NCI-H1092 (cell line): ENCODE measurements at places on chromosomes 2 and 18.

GRCh38 chr18:74368901-74369705 lies 53.5 kb downstream of the C18orf63 start:
- no peak for DNase-seq

DNA sequence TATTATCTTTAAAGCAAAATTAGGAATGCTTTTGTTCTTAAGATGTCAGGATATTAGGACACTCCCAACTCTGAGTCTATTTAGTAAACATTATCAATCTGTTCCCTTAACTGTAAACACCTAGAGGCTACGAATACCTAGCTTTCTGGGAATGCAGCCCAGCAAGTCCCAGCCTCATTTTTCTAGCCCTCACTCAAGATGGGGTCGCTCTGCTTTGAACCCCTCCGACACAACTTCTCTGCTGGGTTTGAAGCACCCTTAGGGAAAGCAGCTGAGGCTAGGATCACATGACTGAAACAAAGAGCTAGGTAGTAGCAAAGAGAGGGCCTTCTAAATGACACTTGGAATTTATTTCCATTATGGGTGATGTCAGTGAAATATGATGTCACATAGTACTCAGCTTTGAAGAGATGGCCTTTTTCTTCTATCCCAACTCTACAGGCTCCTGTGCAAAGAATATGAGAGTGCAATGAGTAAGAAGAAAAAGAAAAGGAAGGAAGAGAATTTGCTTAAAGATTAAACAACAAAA lies 114.7 kb downstream of the CSRNP3 start:
- DNase-seq, result no peak

- DNase-seq, result no peak
Observed at GRCh38 chr2:233449081-233449901, 95.0 kb downstream of the DGKD start.

GRCh38 chr18:45231617-45232016 lies 383.7 kb upstream of the SLC14A2 start:
- no peak for DNase-seq

DNA sequence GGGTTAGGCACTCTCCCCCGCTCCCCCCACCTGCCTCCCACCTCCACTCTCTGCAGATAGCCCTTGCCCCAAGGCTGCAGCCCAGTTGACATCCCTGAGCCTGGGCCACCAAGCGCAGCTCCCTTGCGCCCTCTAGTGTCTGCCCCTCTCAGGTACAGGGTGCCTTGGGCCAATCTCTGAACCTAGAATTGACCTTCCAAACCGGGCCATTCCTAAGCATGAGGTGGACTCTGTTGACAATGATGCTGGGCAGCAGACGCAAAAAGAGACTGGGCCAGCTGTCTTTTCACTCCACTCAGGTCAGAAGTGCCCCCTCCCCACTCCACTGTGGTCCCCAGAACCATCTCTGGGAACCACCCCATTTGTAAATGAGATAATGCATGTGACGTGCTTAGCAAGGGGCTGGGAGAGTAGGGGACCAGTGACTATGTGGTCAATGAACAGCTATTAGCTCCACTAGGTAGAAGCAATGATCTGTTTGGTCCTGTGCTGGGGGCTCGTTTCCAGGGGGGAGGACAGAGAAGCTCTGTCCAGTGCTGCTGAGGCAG lies 43.3 kb upstream of the PLB1 start:
- no peak for DNase-seq
